T-helper 2 cell treated with Interferon-gamma antibody and Interleukin-4, amounts not matched to agents 5 μg/mL and 100 μg/mL, for 36 hours (primary cell): ENCODE measurements at places on chromosomes 1 and 21.
A peak's percentile ranks its signal among the peaks of the same experiment; 100 is the strongest.

GRCh38 chr1:58979086-58979485 lies 195.2 kb upstream of the JUN start:
- no peak for DNase-seq

GRCh38 chr1:101311146-101311920 lies 74.5 kb downstream of the S1PR1 start:
- DNase-seq, result no peak

GRCh38 chr1:61426254-61426653 lies 298.7 kb downstream of the TM2D1 start:
- DNase-seq, result no peak

DNA sequence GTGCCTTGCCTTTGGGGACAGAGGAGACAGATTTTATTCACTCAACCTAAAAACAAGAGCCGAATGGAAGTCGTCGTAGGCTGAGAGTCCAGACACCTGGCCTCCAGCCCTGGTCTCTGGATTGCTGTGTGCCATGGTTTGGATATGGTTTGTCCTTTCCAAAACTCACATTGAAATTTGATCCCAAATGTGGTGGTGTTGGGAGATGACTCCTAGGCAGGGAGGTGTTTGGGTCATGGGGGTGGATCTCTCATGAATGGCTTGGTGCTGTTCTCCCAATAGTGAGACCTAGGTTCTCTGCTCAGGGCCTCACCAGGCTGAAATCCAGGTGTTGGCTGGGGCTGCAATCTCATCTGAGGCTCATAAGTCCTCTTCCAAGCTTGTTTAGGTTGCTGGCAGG lies 75.5 kb downstream of the FOXD2 start:
- no peak for DNase-seq

- no peak for DNase-seq
These were observed 3.1 kb downstream of the EVA1B start for GRCh38 chr1:36320291-36320761.

- no peak for DNase-seq
These were observed 11.4 kb downstream of the MX2 start for GRCh38 chr21:41373253-41373652.

- peak; percentile 55 for DNase-seq
These were observed 1.1 kb downstream of the TNFRSF4 start for GRCh38 chr1:1212780-1213344.
